ENCODE measurements at places on chromosomes 13 and 19.

DNA sequence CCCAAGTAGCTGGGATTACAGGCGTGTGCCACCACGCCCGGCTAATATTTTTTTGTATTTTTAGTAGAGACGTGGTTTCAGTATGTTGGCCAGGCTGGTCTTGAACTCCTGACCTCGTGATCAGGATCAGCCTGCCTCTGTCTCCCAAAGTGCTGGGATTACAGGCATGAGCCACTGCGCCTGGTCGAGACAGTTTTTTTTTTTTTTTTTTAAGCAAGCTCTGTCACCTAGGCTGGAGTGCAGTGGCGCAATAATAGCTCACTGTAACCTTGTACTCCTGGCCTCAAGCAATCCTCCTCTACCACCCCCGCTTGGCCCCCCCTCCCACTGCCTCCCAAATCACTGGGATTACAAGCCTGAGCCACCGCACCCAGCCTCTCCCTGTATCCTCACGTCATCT lies 6.4 kb upstream of the MAP2K7 start:
- DNase-seq, result no peak

DNA sequence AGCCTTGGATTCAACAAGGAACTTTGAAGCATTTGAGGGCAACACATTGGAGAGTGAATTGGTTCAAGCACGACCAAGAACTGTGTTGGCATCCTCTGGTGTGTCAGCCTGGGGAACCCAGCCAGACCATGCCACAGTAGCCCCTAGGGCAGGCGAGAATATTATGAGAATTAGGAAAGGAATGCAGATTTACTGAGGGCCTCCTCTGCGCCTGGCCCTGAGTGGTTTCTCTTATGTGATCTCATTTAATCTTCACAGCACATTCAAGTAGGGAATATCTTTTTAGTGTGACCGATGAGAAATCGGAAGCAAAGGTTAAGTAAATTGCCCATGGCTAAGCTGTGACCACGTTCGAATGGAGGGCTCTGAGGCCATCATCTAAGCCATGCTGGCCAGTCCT lies 15.3 kb upstream of the ERICH6B start:
- DNase-seq, result no peak

DNA sequence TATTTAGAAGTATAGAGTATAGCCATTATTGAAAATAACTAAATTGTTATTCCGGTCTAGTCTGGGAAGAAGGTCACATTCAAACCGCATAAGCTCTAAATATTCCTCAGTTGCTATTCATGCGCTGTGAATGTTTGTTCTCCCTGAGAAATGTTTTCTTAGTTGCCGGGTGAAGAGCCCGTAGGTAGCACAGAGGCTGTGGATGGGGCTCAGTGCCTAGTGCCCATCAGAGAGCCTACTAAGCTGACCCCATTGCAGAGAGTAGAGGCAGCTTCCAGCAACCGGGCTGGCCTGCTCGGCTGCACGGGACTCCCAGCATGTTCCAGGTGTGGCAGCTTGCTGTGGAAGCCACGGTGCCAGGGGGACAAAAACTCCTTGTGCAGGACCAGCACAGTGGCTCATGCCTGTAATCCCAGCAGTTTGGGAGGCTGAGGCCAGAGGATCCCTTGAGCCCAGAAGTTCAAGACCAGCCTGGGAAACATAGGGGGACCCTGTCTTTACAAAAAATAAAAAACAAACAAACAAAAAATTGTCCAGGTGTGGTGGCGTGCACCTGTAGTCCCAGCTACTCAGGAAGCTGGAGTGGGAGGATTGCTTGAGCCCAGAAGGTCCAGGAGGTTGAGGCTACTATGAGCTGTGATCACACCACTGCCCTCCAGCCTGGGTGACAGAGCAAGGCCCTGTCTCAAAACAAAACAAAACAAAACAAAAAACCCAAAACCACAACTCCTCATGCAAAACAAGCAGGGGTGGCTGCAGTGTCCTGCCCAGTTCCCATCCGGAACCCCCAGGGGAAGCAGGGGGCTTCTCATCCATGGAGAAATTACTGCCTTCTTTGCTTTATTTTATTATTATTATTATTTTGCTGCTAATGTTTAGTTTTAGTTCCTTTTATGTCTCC lies 82.5 kb downstream of the KCTD15 start:
- DNase-seq, result no peak

- no peak for DNase-seq
These were observed 141.9 kb downstream of the SUCLA2 start for GRCh38 chr13:47859165-47859564.

DNA sequence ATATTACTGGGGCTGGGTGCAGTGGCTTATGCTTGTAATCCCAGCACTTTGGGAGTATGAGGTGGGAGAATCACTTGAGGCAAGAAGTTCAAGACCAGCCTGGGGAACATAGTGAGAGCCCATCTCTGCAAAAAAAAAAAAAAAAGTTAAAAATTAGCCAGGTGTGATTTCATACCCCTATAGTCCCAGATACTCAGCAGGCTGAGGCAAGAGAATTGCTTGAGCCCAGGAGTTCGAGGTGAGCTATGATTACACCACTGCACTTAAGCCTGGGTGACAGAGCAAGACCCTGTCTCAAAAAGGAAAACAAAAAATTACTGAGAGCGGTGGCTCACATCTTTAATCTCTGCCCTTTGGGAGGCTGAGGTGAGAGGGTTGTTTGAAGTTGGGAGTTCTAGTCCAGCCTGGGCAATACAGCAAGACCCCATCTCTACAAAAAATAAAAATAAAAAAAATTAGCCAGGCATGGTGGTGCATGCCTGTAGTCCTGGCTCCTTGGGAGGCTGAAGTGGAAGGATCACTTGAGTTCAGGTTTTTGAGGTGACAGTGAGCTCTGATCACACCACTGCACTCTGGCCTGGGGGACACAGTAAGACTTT lies 87.5 kb downstream of the ZMYM2 start:
- no peak for DNase-seq

- no peak for DNase-seq
These were observed 1.9 kb upstream of the PEG3 start for GRCh38 chr19:56842412-56842811.

DNA sequence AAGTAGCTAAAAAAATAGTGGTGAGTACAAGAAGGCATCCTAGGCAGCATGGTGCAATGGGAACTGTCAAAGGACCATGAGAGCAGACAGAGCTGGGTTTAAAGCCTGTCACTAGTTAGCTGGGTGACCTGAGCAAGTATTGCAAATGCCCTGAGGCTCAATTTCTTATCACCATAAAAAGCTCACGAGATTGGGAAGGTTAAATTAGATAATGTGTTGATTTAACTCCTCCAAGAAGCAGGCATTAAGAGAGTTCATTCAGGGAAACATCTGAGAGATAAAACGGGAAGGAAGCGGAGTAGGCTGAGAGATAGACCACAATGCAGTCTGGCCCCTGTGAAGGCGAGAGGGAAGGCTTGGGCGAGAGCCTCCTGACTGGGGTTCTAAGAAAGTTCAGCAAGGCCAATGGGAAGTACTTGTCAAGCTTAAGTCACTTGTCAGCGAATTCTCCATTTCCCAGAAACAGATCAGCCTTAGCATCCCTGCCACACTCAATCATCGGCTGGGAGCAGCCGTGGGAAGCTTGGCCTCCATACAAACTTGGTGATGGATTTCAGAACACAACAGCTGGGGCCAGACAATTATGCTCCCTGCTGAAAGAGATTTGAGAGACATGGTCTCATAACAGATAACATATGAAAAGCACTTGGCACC lies 105.5 kb downstream of the POU4F1 start:
- no peak for DNase-seq

GRCh38 chr13:74200081-74200480 lies 65.9 kb upstream of the KLF12 start:
- DNase-seq, result no peak

- no peak for DNase-seq
These were observed 32.7 kb upstream of the POMP start for GRCh38 chr13:28626266-28626665.

DNA sequence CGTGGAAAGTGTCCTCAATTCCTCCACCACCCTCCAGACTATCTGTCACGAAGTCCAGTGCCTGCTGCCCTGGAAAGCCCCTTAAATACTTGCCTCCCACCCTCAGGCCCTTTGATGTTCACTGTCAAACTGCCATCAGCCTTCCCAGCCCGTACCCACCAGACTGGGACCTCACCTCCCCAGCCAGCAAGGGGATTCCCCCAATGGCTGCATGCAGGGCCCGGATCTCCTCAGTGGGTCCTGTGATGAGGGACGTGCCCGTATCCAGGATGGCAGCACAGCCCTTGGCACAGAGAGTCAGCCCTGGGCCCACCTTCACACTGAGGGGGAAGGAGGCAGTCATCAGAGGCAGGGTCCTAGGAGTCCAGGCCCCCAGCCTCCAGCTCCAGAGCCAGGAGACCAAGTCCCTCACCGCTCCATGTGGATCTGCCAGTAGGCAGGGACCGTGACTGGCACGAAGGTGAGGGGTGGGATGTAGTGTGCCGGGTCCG lies 6.1 kb downstream of the NAPSA start:
- DNase-seq, result no peak

DNA sequence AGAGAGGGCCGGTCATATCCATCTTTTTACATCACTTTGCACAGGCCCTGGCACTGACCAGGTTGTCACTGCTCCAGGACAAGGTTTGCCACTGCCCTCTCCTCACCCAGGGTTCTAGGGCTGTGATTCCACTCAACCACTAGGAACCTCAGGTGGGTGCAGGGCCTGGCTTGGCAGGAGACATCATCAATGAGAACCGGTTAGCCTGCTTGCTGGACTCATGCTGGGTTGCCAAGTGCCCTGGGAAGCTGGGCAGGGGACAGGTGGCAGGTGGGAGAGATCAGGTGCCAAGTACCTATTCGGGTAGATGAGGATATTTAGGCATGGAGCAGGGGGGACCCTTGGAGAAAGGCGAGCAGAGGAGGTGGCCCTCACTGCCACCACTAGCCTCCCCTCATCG lies 4.2 kb upstream of the CERS4 start:
- no peak for DNase-seq

DNA sequence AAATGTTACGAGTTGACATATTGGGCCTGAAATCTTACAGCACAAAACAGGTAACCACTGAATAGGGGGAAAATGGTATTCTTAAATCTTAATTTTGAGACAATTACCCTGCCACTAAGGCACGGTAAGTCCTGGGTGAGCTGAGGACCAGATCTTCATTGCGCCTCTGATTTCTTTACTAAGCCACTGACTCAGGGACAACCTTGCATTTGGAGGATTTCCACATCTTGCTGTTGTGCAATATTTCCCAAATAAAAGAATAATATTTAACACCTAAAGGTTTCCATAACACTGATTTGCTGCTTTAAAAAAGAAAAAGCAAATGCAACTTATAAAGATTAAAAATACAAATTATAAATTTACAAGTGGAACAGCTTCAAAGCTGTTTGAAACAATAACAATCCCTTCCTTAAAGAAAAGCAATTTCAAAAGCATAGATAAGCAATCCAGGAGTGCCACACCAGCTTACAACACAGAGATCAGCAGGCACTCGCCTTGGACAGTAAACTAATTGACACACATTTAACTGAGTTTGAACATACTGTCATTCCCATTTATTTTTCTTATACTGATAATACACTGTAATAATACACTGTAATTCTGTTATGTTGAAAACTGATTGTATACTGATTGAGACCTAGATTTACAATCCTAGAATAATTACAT lies 79.6 kb upstream of the DOCK9 start:
- no peak for DNase-seq

DNA sequence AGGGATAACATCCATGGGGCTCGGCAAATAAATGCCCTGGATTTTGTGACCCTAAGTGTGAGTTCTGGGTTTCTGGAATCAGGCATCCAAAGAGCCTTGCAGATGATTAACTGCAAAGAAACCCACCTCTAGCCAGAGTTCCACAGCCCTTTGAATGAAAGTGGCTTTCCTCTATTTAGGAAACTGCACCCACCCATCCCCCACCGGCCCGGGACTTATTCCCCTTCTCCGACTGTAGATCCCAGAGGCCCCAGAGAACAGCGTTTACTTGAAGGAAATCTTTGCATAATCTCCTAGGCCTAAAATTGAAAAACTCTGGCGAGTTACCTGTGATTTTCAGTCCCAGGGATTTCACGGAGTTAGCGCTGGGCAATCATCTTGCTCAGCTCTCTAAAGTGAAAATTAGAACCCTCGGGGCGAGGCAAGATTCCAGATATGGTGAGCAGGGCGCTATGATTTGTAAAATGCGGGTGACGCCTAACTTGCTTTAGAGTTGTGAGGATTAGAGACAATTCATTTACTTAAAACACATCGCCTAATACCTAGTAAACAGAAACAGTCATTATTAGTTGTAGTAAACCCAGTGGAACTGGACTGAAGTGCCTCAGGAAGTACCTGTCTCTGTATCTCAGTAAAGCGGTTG lies 9.4 kb downstream of the URAD start:
- DNase-seq, result no peak

- DNase-seq, result no peak
These were observed 99.7 kb downstream of the ENOX1 start for GRCh38 chr13:43687038-43687437.

DNA sequence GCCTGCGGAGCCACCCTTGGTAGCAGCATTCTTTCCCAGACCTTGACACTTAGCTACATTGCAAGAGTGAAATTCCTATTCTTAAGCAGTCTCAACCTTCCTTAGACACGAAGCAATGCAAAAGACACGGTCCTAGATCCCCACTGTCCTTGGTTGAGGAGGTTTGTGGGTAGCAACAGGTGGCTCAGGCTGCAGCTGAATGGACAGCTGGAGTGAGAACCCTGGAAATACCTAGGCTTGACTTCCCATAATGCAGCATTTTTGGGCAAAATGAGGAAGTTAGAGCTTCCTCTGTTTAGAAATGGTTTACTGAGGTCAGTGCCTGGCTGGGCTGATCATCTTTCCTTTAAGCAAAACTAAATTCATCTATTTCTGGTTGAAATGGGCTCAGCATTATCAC lies 296.6 kb downstream of the RFC3 start:
- DNase-seq, result no peak

DNA sequence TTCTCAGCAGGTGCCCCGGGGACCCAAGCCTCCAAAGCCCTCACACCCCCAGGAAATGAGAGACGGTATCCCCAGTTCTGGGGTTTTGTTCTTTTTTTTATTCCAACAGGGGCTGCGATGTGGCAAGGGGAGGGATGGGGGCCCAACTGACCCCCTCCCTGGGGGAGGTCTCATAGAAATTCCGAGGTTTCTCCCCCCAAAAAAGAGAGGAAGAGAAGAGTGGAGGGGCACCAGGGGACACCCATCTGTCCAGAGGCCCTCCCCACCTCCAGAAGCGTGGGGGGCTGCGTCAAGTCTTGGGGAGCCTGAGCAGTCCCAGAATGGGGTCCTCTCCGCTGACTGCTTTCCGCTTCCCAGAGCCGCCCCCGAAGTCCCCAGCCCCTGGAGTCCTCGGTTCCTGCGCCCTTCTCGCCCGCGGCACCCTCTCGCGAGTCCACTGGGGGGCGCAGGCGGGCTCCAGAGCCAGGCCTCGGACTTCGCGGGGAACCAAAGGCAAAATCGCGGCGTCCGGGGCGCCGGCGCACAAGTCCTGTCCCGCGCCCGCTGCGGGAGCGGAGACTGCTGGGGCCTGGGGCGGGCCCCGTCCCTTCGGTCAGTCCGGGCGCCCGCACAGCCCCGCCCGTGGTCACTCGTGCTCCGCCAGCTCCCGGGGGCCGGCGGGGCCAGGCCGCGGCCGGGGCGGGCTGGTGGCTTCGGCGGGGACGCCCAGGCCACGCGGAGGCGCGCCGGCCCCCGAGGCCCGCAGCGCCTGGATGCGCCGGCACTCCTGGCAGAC lies 4.4 kb upstream of the ATP1A3 start:
- peak; percentile 66 for DNase-seq

All from neuronal stem cell (in vitro differentiated cells).